ENCODE measurements at places on chromosomes 11 and 22.
A peak's percentile ranks its signal among the peaks of the same experiment; 100 is the strongest.

GRCh38 chr22:44460691-44461375 is 37.2 kb downstream of the RTL6 start:
- peak; percentile 43 for DNase-seq

GRCh38 chr22:27151407-27151806 is 494.0 kb downstream of the MIAT start:
- no peak for DNase-seq

- DNase-seq, result no peak
Observed at GRCh38 chr11:9840460-9841004, 176.7 kb downstream of the SWAP70 start.

DNA sequence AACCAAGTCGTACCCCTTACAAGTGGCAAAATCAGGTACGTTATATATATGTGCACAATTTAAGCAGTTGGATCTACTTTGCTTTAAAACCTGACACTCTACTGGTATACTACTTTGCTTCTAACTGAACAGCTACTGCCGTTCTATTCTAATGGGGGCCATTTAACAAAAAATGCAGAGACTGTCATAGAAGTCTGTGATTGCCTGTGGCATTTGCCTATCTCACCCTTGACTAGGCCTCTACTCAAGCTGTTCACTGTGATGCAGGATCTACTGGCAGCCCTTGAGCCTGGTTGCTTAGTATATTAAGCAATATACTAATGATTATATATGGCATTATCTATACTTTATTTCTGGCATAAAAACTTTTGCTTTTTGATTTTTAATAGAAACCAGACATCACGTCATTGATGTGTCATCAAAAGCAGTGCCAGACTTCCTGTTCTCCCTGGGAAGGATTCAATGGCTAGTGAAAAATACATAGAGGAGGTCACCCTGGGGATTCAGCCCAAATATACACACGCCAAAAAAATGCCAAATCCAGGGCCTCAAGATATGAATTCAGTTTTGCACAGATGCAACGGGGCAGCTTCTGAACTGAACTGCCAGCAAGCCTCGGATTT is 40.0 kb upstream of the FIBIN start:
- DNase-seq, result no peak

DNA sequence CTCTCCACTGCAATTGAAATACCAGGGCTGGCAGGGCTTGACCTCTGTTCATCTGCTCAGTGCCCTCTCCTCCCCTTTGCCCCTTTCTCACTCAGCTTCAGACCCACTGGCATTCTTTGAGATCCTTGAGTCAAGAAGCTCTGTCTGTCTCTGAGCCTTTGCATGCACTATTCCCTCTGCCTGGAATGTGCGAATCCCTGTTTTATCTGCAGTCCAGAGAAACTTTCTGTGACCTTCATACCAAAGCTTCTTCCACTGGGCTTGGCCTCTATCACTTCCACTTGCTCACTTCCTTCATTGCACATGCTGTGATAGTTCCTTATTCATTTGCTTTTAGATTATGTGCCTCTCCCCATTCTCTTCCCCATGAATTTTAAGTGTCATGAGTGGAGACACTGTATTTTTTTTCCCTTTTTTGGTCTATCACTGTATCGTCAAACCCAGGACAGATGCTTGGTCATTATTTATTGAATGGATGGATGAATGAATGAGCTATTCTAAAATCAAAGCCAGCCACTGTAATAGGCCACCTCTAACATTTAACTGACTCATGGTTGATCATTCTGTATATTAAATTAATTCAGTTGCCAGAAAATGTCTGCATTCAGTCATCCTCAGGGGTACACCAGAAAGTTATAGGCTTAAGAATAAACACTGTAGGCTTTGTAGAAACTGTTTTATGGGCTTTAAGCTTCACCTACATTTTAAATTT is 88.7 kb upstream of the TIMP3 start:
- peak; percentile 63 for DNase-seq

DNA sequence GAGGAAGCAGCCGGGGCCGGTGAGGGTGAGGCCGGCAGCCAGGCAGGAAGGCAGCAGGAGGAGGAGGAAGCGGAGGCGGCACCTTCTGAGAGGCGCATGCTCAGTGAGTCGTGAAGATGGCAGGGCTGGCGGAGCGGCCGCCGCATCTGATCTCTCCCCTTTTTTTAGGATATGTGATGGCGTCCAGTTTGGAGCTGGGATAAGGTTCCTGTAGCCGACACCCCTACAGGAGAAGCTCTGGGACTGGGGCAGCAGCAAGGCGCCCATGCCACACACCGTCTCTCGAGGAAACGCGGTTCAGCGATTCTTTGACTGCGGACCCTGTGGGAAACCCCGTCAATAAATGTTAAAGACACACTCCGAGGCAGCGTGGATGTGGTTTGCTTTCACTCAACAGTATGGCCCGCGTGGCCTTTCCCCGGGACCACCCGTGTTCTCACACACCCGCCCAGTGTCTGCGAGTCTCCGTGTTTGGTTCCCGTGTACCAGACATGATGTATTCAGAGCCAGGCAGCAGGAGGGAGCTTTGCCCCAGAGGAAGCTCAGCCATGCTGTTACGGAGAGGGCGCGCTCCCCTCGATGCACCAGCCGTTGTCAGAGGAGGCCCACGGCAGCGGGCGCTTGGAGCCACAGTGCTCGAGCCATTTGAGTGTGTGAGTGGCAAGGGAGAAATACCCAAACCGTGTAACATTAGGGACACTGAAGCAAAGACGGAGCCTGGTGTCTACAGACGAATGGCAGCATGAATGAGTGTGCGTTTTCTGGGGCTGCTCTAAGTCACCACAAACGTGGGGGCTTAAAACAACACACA is 27.7 kb upstream of the PARVB start:
- peak; percentile 84 for DNase-seq

- DNase-seq, result no peak
Observed at GRCh38 chr11:131624531-131624930, 254.1 kb downstream of the NTM start.

DNA sequence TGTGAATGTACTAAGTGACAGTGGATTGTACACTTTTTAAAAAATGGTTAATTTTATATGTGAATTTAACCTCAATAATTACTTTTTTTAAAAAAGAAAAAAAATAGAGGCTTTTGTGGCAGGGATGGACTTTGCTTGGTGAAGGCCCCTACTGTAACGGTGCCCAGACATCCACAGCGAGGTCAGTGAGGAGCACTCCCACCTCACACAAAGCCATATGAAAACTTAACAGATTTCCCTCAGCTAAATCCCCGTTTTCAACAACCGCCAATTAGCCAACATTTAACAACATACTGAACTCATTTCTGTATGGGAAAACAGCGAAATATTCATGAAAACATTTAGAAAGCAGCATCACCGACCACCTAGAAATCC is 642 bp upstream of the C11orf58 start:
- DNase-seq, result no peak

GRCh38 chr11:5007561-5007960 is 12.9 kb downstream of the OR51L1 start:
- DNase-seq, result no peak

DNA sequence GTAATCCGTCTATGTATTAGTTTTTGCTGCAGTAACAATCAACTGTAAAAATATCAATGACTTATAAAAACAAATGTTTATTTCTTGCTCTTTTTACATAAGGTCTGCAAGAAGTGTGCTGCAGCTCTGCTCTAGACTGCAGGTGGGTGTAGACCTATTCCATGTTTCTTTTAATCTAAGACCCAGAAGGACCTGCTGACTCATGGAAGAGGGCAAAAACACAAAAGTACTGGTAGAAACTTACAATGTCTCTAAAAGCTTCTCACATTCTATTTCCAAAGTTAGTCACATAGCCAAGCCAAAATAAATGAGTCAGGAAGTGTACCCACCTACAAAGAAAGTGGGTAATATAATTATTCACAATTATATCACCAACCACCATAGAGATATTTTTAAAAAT is 435.9 kb upstream of the FAT3 start:
- no peak for DNase-seq

DNA sequence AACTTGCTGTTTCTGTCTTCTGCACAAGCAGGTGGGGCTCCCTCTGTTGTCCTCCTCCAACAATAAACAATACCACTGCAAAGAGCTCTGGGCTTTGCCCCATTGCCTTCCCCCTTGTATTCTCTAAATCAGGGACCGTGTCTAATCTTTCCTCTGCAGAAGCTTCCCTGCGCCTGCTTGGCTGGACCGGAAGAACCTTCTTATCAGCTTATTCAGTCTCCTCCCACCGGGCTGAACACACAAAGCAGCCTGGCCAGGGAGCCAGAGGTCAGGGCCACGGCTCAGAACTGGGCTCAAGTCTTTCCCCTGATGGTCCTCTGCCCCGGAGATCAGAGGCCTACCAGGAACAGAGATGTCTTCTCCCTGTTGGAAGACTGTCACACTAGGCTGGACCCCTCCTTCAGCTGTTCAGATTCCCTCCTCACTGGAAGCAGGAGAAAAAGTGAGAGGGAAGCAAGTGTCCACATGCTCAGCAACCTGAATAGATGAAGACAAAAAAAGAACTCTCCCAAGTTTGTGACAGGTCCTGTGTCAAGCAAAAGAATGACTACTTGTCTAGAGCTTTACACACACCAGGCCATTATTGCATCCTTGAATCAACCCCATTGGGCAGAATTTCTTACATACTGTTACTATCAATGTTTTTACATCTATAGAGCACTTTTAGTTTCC is 63.7 kb downstream of the RAB30 start:
- no peak for DNase-seq

GRCh38 chr11:68837583-68838571 is 3.8 kb downstream of the CPT1A start:
- no peak for DNase-seq

- peak; percentile 22 for DNase-seq
Observed at GRCh38 chr11:110199184-110199981, 97.0 kb downstream of the RDX start.

GRCh38 chr11:86713552-86713951 is 41.1 kb upstream of the ME3 start:
- no peak for DNase-seq

DNA sequence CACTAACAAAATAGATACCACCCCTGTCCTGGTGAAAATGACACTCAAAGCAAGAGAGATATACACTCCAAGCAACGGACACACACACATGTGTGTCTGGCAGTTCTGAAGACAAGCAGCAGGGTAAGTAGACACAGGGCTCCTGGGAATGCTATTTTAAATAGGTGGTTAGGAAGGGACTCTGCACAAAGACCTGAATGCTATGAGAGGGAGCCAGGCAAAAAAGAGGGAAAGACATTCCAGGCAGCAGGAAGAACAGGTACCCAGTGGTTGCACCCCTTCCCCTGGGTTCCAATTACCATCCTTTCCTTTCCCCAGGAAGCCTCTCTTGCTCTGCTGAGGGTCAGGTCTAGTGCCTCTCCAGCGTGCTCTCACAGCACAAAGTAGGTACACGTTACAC is 3.0 kb downstream of the UFD1 start:
- DNase-seq, result no peak

DNA sequence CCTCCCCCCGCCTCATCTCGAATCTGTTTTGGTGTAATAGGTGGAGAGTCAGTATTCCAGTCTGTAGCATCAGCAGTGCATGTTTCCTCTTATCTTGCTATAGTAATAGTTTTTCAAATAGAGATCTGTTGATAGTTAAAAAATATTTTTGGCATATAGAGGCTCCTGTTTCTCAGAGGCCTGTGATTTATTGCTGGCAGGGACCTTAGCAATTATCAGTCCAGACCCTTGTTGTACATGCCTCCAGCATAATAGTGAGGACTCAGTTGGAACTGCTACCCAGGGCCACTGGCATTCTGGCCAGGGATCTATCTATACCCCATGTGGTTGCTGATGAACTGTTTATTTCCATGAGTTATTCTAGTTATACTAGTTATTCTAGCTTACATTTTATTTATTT is 52.6 kb downstream of the SPECC1L start:
- no peak for DNase-seq

DNA sequence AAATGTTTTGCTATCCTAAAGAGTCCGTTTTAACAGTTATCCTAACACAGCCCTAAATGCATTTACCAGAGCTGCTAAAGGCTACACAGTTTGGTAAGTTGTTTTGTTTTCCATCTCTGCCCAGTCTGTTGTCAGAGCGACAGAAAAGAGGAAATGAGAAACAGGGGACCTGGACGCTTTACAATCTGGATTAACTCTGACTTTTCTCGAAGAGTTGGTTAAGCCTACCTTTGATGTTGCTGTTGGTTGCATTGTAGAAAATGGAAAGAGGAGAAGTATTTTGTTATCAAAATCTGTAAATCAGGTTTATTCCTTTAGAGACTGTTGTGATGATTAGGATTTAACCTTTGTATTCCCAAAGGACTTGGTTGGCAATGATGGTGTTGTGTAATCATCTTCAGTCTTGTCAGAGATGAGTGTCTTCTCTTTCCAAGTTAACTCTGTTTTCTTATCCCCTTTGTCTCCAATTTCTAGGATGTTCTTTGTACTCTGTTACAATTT is 481 bp downstream of the ANGPTL5 start:
- DNase-seq, result peak; percentile 56

DNA sequence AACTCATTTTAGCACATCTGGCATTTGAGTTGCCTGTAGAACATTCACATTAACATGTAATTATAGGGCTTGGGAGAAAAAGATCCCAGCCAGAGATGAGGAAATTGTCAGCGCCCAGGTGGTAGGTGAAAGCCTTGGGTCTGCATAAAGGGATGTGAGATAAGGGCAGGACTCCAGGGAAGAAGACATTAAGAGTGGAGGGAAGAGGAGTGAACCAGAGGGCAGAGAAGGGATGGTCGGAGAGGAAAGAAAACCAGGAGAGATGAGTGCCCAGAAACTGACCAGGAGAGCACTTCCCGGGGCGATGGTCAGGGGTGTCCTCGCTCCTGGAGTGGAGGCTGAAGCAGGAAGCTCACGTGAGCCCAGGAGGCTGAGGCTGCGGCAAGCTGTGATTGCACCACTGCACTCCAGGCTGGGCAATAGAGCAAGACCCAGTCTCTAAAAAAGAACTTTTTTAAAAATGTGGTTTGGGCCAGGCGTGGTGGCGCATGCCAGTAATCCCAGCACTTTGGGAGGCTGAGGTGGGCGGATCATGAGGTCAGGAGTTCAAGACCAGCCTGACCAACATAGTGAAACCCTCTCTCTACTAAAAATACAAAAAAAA is 20.3 kb upstream of the DGKZ start:
- DNase-seq, result no peak

GRCh38 chr11:37512156-37512780 is 914.2 kb upstream of the RAG2 start:
- DNase-seq, result no peak

GRCh38 chr22:44587737-44588310 is 89.8 kb upstream of the RTL6 start:
- no peak for DNase-seq

GRCh38 chr11:129426776-129427175 is 51.1 kb downstream of the BARX2 start:
- no peak for DNase-seq

Measured in inflammatory macrophage (primary cell).